ENCODE measurements at places on chromosomes 3 and 15. TPM values are rescaled to one million over a fixed set of nuclear protein-coding genes. Genes with fewer than 3 reads are reported as not detected.

DNA sequence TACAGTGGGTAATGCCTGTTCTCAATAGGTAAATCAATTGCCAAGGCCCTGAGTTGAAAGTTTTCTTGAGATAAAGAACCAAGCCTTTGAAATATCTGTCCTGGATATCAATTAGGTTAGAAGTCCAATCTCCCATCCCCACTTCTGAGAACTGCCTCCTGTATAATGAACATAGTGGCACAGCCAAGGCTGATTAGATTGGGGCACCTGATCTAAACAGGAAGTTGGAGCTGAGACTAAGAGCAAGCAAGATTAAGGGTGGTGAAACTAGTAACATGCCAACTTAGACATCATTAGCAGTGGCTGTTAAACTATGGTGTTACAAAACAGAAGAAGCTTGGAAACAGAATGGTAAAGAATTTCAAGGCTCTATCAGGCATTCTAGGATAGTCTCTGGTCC lies 137.7 kb upstream of the TMEM108 start:
- DNase-seq = no peak

DNA sequence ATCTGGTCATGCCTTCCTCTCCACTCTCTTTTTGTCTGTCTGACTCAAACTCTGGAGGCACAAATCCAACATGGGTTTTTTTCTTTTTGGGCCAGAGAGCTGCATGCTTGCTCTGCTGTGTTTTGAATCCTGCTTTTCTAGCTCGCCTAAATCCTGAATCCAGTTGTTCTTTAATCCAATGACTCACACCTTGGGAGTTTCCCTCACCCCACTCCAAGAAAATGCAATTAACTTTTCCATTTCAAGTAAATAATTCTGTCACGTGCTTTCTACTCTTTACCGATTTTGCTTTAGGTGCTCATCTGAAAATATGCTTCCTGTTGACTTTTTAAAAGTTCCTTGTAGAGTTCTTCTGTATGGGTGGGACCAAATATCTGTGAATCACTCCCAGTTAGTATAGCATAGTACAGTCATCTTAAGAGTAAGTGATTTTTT lies 47.6 kb downstream of the SLMAP start:
- no peak for DNase-seq

The CCR4 gene
- 0.27 TPM for total RNA-seq

DNA sequence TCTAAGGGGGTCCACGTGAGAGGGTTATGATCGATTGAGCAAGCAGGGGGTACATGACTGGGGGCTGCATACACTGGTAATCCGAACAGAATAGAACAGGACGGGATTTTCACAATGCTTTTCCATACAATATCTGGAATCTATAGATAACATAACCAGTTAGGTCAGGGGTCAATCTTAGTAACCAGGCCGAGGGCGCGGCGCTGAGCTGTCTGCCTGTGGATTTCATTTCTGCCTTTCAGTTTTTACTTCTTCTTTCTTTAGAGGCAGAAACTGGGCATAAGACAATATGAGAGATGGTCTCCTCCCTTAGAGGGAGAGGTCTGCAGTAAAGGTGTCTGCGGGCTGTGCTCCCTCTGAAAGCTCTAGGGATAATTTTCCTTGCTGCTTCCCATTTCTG lies 261.3 kb downstream of the XXYLT1 start:
- peak; percentile 41 for DNase-seq

- DNase-seq = no peak
Observed at GRCh38 chr3:55445551-55445950, 41.6 kb downstream of the WNT5A start.

DNA sequence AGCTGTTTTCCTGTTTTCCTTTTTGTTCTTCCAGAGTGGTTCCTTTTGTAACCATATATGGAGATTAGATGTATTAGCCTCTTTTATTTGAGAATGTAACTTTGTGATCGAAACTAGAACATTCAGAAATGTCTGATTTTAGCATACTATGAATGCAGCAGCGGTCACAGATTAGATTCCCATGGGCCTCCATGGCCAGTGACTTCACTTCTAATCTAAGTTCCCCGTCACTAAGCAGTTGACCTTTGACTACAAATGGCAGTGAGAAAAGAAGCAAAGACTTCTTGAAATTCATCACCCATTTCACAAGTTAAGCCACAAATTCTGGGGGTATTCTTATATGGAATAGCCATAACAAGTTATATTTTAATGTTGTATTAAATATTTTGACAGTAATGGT lies 114.6 kb upstream of the FLNB start:
- no peak for DNase-seq

- DNase-seq = no peak
Observed at GRCh38 chr15:70219256-70219895, 121.7 kb upstream of the TLE3 start.

The TM4SF18 gene
- total RNA-seq = 11.8 TPM

DNA sequence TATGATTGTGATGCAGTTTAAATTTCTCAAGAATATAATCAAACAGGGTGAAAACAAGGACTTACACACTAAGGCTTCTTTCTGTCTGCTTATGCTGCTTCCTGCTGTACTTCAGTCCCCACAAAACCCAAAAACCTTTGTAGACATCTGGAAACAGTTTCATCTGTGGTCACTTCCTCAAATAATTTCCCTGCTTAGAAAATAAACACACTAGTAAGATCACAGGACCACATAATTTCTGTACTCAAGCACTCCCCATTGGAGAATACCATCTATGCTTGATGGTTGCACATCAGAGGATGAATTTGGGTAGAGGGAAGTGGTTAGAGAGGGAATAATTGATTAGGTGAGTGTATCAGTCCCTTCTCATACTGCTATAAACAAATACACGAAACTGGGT lies 266.2 kb downstream of the LSAMP start:
- no peak for DNase-seq

GRCh38 chr3:178802993-178803693 lies 266.9 kb downstream of the KCNMB2 start:
- no peak for DNase-seq

- no peak for DNase-seq
Observed at GRCh38 chr3:115102046-115102445, 45.0 kb downstream of the ZBTB20 start.

The ZDHHC19 gene
- not detected for total RNA-seq

DNA sequence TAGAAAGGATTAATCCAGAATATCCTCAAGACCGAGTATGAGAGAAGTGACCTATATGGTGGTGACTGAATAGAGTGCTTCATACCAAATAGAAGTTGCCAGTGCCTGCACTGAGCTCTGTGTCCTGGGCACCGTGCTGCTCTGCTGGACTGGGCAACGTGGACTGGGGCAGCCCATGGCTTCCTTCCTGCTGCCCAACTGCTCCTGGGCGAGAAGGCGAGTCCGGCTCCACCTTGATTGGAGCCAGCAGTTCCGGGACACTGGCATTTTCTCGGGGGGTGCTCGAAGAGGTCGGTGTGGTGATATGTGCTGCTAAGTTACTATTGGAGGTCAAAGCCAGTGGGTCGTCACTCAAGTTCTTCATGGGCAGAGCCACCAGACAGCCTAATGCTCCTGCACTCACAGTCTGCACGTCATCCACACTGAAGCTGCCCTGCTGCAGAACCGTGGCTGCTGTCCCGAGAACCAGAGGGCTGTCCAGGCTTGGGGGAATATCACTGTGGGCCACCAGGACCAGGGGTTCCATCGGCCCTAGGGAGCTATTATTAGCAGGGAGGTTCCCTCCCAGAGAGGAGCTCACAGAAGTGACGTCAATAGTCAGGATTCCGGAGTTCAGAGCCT lies 14.1 kb downstream of the ZXDC start:
- DNase-seq = peak; percentile 35

- no peak for DNase-seq
Observed at GRCh38 chr15:41205315-41205714, 25.2 kb downstream of the EXD1 start.

- DNase-seq = no peak
Observed at GRCh38 chr15:26081758-26082220, 218.7 kb upstream of the ATP10A start.

GRCh38 chr15:64897345-64897985 lies 14.2 kb upstream of the ANKDD1A start:
- no peak for DNase-seq

GRCh38 chr3:132418916-132419315 lies 1.6 kb downstream of the DNAJC13 start:
- DNase-seq = no peak

- no peak for DNase-seq
Observed at GRCh38 chr3:94043285-94043684, 14.9 kb upstream of the STX19 start.

DNA sequence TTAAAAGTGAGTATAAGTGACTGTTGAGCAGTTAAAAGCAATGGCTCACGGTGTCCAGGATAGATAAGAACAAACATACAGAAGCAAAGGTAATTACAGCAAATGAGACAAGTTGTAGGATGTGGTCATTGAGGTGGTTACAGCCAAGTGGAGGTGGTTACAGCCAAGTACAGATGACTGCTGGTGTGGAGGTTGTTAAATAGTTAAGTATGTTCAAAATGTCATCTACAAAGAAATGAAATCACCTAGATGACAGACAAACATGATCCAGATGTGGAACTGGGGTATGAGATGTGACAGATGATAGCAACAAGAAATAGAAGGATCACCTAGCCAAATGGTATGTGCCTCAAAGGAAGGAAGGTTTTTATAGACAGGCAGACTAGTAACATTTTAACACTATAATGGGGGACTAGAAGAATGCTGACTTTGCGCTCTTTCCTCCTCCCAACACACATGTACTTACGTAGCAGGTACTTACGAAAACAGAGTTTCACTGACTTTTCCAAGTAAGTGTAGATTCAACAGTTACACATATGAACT lies 6.8 kb upstream of the ANKRD28 start:
- no peak for DNase-seq

- DNase-seq = peak; percentile 83
Observed at GRCh38 chr15:77506311-77507142, 85.8 kb downstream of the HMG20A start.

DNA sequence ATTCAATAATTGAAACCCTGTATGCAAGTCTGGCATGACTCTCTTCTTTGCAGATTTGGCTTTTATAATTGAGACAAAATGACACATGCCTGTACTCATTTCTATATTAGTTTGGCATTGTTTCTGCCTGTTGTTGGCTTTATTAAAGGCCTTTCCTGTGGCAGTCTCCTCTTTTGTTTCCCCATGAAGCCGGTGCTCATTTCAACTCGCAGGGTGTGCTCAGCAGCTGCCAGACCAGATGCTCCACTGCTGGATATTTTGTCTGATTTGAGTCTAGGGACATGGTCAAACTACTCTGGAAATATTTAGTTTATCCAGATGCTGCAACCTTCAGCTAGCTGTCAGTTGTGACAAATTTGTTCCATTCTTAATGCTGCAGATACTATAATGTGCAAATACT lies 445.3 kb downstream of the NAALADL2 start:
- no peak for DNase-seq

- no peak for DNase-seq
Observed at GRCh38 chr3:131925571-131925970, 109.2 kb downstream of the CPNE4 start.

The SPPL2A gene
- 117 TPM for total RNA-seq

DNA sequence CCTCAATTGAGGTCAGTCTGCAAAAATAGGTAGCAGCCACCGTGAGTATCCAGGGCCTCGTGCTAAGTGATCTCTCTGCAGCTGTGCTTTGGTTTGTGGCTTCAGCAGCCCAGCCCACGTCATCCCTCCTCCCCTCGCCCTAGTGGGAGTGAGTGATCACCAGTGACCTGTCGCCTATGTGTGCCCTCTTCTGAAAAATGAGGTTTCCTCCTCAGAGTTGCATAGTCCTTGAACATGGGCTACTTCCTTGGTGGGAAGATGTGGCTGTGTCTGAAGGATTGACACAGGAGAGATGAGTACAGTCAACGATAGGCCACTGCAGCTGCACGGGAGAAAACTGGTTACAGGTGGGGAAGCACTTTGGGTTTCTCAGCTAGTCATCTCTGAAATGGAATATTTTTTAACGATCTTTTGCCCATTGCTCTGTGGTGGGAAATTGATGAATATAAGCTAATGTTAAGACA lies 144.8 kb upstream of the BHLHE40 start:
- DNase-seq = no peak

The SYNPR gene
- not detected for total RNA-seq

GRCh38 chr3:24129549-24129948 lies 184.5 kb downstream of the NR1D2 start:
- DNase-seq = no peak

The TUSC7 gene
- not detected for total RNA-seq

GRCh38 chr3:9903904-9904303 lies 1.3 kb downstream of the IL17RE start:
- DNase-seq = no peak

The CACNA2D3 gene
- 6.9 TPM for total RNA-seq
